Activated T-helper 1 cell treated with anti-CD3 and anti-CD28 coated beads, Interleukin-12 subunit alpha, Interleukin-12 subunit beta, Interleukin-2, Interleukin-4 antibody, amounts not matched to agents 30 ng/mL and 10 ng/mL and 1 ng/mL, durations not matched to agents 14 hours and 24 hours and 36 hours (primary cell): ENCODE measurements at places on chromosomes 1 and 21. TPM values are rescaled to one million over a fixed set of nuclear protein-coding genes. Genes with fewer than 3 reads are reported as not detected.
A peak's percentile ranks its signal among the peaks of the same experiment; 100 is the strongest.

GRCh38 chr1:5637171-5637570 is 355.1 kb downstream of the NPHP4 start:
- no peak overlapping the region for H3K27ac ChIP-seq
- no peak for DNase-seq
- H3K27me3 ChIP-seq: peaks cover 7% of the 10 kb centered on the region
- H3K4me1 ChIP-seq: no peaks in the 10 kb centered on the region

GRCh38 chr1:98437540-98437939 is 224.0 kb upstream of the SNX7 start:
- no peaks in the 10 kb centered on the region for H3K4me1 ChIP-seq
- H3K36me3 ChIP-seq: no peaks in the 10 kb centered on the region
- H3K27me3 ChIP-seq: peaks cover 14% of the 10 kb centered on the region

DNA sequence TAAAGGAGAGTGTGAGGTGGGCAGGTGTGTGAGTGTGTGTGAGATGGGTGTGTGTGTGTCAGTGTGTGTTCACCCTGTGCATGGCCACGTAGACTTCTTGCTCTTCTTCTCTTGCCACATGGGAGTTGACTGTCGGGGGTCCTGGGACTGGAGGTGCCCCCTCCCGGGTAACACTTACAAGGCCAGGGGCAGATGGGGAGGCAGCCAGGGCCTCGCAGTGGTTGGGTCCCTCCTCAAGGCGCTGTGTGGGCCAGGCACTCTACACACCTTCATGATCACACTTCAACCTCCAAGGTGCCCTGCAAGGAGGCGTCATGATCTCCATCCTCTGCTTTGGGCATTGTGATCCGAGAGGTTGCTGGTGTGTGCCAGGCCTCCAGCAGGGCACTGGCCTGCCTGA is 2.3 kb downstream of the PLA2G2F start:
- no peaks in the 10 kb centered on the region for H3K4me1 ChIP-seq
- no peaks in the 10 kb centered on the region for H3K36me3 ChIP-seq

- H3K36me3 ChIP-seq: peaks cover 2% of the 10 kb centered on the region
- no peak overlapping the region for H3K27ac ChIP-seq
- no peak overlapping the region for H3K4me3 ChIP-seq
Observed at GRCh38 chr1:222759451-222760035, 22.5 kb downstream of the FAM177B start.

GRCh38 chr1:216742625-216743024 is 19.4 kb upstream of the ESRRG start:
- DNase-seq: no peak
- no peaks in the 10 kb centered on the region for H3K36me3 ChIP-seq
- H3K27me3 ChIP-seq: no peaks in the 10 kb centered on the region

GRCh38 chr1:54556110-54556509 is 8.1 kb downstream of the ACOT11 start:
- H3K4me3 ChIP-seq: no peak overlapping the region
- no peak for DNase-seq
- no peak overlapping the region for H3K27ac ChIP-seq
- H3K4me1 ChIP-seq: no peaks in the 10 kb centered on the region
- no peaks in the 10 kb centered on the region for H3K36me3 ChIP-seq

The TFF2 gene
- not detected in 2 replicates for total RNA-seq

GRCh38 chr1:205680073-205680851 is at the start of gene SLC45A3:
Gene SLC45A3 (minus strand): TSS chr1:205680509. CDS start chr1:205664656, 15,853 bp downstream.
- peak within 1 kb of the TSS; percentile 82 for H3K4me3 ChIP-seq
- peaks cover 33% of the 10 kb centered on the region for H3K27me3 ChIP-seq
- no peak for DNase-seq
- H3K36me3 ChIP-seq: no peaks in the 10 kb centered on the region
- H3K4me1 ChIP-seq: peaks cover 14% of the 10 kb centered on the region

The CACNA1S gene
- total RNA-seq: not detected in 2 replicates

DNA sequence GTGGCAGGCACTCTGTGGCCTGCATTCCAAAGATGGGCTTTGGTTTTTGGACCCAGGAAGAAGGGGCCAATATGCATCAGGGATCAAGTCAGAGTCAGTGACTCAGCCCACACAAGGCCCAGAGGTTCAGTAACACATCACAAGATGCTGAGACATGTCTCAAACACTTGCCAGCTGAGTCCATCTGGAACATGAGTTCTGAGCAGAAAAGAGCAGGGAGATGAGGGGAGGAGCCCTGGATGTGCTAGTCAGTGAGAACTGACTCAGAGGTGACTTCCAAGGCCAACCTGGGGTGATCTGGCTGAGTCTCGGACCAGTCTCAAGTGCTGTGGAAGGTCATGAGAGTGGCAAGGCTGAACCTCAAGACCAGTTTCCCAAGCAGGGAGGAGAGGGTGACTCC is 150.1 kb downstream of the CDC7 start:
- no peak for DNase-seq
- H3K27ac ChIP-seq: no peak overlapping the region
- peaks cover 21% of the 10 kb centered on the region for H3K4me1 ChIP-seq
- no peak overlapping the region for H3K4me3 ChIP-seq

The FCN3 gene
- total RNA-seq: not detected in 2 replicates

DNA sequence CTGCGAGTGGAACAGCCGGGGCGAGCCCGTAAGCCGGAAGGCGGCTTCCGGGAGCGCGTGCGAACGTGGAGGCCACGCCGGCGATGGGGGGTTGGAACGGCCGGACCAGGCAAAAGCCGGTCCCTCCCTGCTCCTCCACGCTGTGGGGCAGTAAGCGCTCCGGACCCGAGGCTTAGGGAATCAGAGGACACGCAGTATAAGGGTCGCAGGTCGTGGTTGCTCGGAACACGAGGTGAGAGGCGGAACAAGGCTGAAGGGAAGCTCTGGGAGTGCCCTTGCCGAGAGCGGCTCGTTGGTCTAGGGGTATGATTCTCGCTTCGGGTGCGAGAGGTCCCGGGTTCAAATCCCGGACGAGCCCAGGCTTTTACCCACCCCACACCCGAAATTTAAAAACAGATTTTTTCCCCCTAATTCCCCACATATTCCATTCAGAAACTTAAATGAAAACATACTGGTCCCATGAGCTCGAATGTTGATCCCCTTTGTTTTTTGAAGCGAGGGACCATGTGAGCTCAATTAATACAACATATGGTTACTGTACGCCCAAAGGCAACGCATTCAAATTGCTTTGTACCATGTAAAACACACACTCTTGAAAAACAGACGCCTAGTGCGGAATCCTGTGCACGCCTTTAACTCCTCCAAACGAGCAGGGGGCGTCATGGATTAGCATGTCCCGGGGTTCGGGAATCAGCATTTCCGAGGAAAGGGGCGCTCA is 7.2 kb upstream of the MPZL1 start:
- peaks cover 54% of the 10 kb centered on the region for H3K4me1 ChIP-seq
- DNase-seq: peak; percentile 75
- peaks cover 2% of the 10 kb centered on the region for H3K36me3 ChIP-seq
- peak overlapping the region; percentile 96 for H3K4me3 ChIP-seq
- H3K27ac ChIP-seq: peak overlapping the region; percentile 91
- peaks cover 21% of the 10 kb centered on the region for H3K27me3 ChIP-seq

GRCh38 chr1:57492586-57493226 is 68.8 kb upstream of the DAB1 start:
- H3K27ac ChIP-seq: no peak overlapping the region
- H3K4me3 ChIP-seq: no peak overlapping the region
- no peaks in the 10 kb centered on the region for H3K27me3 ChIP-seq

- no peak for DNase-seq
- no peak overlapping the region for H3K27ac ChIP-seq
- H3K4me1 ChIP-seq: no peaks in the 10 kb centered on the region
- H3K4me3 ChIP-seq: no peak overlapping the region
- no peaks in the 10 kb centered on the region for H3K27me3 ChIP-seq
Observed at GRCh38 chr1:51699391-51699790, 82.5 kb downstream of the OSBPL9 start.

The CFAP45 gene
- 0.78 and 1.7 TPM in 2 replicates for total RNA-seq
